Activated CD4-positive, alpha-beta T cell treated with anti-CD3 and anti-CD28 coated beads for 36 hours (primary cell): ENCODE measurements at places on chromosomes 16 and 17. TPM values are rescaled to one million over a fixed set of nuclear protein-coding genes. Genes with fewer than 3 reads are reported as not detected.

Gene ABCA10
- total RNA-seq, result 0.32 TPM

Gene KREMEN2
- not detected for total RNA-seq

Gene FN3K
- 2.1 TPM for total RNA-seq

Gene ADAT1
- total RNA-seq, result 55.7 TPM

Gene EVPL
- 0.04 TPM for total RNA-seq

Gene PDE6G
- total RNA-seq, result 2.5 TPM

Gene WNT9B
- total RNA-seq, result not detected

Gene KRT14
- not detected for total RNA-seq

Gene KRTAP4-1
- not detected for total RNA-seq

Gene ZNF19
- 2.9 TPM for total RNA-seq

Gene ITGAX
- total RNA-seq, result 6.6 TPM

Gene MYLK3
- total RNA-seq, result 0.05 TPM

Gene MT1F
- total RNA-seq, result 7.1 TPM

Gene DPEP3
- not detected for total RNA-seq

Gene GPR142
- not detected for total RNA-seq

Gene C1QTNF8
- not detected for total RNA-seq

Gene SNAI3
- 4.1 TPM for total RNA-seq

Gene C17orf100
- 1.6 TPM for total RNA-seq

DNA sequence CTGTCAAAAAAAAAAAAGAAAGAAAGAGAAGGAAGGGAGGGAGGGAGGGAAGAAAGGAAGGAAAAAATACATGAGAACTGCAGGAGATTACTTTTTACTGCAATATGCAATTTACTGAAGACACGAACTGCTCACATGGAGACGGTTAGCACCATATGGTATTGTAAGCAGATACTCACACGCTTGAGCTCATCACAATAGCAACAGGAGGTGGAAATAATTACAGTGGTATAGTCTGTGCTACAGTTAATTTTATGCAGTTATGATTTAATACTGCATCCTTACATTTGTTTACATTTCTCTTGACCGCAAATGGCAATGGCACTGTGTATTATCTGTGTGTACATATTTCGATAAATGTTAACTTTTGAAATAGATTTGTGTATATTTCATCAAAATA lies 21.4 kb upstream of the SLC46A1 start:
- DNase-seq, result no peak

DNA sequence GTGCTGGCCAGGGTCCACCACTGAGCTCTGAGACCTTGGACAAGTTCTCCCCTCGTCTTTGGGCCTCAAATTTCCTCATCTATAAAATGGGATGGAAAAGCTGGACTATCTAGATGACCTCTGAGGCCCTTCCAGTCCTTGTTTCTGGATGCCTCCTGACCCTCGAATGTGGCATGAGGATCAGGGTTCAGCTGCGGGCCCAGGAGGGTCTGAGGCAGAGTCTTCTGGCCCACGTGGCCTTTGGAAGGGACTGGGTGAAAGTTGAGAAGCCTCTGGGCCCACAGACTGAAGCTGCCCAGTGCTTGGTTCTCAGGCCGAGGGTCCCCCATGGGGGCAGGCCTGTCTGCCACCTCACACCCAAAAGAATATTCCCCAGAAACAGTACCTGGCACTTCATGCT lies 16.9 kb upstream of the MRPS23 start:
- no peak for DNase-seq

DNA sequence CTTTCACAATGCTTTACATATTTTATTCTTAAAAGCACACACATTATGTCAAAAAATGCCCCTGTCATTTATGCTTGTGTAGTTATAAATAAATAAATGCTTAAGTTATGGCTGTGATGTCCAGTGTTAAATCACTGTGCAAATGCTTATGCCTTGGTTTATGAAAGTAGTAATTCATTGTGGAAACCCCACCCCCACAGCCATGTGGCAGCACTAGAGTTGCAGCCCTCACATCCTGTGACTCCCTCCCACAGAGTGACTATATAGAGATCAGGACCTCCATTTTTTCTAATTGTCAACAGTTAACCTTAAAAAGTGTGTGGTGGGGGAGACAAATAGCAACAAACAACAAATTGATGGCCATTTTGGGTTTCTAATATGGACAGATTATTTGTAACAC lies 2.4 kb downstream of the SKAP1 start:
- DNase-seq, result peak; percentile 85

DNA sequence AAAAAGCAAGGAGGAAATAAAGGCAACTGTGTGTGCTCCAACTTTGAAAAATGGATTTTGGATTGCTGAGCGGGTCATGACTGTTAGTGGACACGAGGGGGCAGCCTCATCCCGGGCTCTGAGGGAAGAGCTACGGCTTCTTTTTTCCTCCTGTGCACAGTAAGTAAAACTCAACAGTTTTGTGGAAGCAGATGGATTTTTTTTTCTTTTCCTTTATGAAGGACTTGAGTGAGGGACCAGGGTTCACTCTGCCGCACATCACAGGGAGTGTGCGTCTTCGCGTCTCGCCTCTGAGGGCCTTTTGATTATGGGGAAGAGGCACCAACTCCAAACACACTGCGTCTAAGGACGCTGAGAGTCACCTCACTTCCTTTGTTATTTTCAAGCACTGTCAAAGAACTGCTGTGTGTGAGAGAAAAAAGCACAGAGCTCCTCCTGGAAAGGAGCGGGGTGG lies 80.3 kb upstream of the GOT2 start:
- DNase-seq, result peak; percentile 65

GRCh38 chr17:4340914-4341615 lies 25.4 kb downstream of the UBE2G1 start:
- no peak for DNase-seq

DNA sequence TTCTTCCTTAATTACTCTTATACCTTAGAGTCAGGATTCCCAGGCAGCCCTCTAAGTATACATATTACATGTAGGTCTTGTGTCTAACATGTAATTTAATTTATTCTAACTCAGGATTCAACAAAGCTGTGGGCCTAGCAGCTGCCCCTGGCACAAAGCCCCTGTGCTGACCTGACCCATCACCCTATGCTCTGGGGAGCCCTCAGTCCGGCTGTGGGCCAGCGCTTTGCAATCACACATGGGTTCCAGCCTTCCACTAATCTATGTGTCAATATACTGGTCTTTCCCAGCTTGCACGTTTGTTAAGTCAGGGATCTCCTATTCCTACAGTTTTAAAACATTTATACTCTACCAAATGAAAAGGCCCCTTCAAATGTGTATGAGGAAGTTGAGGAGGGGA lies 62.7 kb upstream of the SREBF1 start:
- DNase-seq, result no peak

- no peak for DNase-seq
Measured at GRCh38 chr17:80872501-80873306, 118.9 kb upstream of the CHMP6 start.

GRCh38 chr17:39235555-39236449 lies 10.1 kb upstream of the STAC2 start:
- peak; percentile 78 for DNase-seq

- no peak for DNase-seq
Measured at GRCh38 chr17:44693609-44694008, 4.0 kb upstream of the CCDC43 start.

DNA sequence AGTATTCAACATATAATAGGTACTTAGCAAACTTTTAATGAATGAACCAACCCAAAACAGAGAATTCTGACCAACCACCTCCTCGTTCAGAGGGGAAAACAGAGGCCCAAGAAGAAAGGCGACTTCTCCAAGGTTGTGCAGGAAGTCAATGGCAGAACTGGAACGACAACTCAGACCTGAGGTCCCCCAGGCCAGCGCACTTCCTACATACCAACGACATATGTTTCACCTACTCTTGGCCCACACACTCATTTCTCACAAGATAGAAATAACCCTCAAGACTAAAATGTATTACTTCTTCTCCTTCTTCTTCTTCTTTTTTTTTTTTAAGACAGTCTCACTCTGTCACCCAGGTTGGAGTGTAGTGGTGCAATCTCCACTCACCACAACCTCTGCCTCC lies 14.4 kb downstream of the CHCT1 start:
- DNase-seq, result no peak

- peak; percentile 86 for DNase-seq
Measured at GRCh38 chr17:78176548-78177025, 8.2 kb downstream of the SYNGR2 start.

- DNase-seq, result no peak
Measured at GRCh38 chr17:67017910-67018309, 26.4 kb upstream of the CACNG1 start.

GRCh38 chr17:27521281-27522027 lies 65.2 kb downstream of the KSR1 start:
- no peak for DNase-seq

GRCh38 chr16:10780628-10781027 lies 37.0 kb downstream of the NUBP1 start:
- DNase-seq, result no peak

DNA sequence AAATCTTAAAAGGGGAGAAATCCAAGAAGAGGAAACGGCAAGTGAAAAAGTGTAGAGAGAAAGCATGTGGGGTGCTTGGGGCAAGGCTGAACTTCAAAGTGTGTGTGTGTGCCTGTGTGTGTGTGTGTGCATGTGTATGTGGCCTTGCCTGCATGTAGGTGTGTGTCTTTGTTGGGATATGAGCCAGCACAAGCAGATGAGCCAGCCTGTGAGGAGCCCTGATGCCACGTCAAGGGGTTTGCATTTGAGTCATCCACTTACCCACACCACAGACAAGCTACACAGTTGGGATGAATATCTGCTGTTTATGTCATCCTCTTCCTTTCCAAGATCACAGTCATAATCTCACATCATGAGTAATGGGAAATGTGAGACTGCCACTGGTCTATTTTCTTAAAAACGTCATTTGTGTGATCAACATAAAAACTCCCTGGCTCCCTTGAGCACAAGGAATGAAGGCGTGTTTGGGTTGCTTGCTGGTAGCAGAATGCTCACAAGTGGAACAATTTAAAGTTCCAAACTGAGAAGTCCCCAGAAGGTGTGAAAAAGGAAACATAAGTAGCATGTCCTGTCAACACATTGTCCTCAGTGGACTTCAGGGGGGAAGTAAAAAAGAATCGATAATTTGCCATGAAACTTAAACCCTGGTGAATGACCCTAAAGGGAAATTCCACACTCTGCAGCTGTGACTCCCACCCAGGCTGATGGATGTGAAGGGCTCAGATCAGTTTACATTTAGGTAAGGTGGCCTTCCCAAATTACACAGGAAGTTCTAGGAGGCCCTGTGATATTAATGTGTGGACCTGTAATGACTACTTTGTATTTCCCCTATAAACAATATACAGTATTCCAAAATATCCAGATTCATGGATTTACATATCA lies 14.7 kb downstream of the KCTD19 start:
- DNase-seq, result peak; percentile 94

- DNase-seq, result peak; percentile 52
Measured at GRCh38 chr17:9644910-9645751, at the start of gene USP43. Gene USP43 (plus strand): TSS chr17:9645517. CDS start chr17:9645633, 116 bp downstream.

- no peak for DNase-seq
Measured at GRCh38 chr17:40962059-40962561, 4.6 kb downstream of the KRT39 start.

- peak; percentile 35 for DNase-seq
Measured at GRCh38 chr17:67449845-67450755, 73.0 kb downstream of the PITPNC1 start.

DNA sequence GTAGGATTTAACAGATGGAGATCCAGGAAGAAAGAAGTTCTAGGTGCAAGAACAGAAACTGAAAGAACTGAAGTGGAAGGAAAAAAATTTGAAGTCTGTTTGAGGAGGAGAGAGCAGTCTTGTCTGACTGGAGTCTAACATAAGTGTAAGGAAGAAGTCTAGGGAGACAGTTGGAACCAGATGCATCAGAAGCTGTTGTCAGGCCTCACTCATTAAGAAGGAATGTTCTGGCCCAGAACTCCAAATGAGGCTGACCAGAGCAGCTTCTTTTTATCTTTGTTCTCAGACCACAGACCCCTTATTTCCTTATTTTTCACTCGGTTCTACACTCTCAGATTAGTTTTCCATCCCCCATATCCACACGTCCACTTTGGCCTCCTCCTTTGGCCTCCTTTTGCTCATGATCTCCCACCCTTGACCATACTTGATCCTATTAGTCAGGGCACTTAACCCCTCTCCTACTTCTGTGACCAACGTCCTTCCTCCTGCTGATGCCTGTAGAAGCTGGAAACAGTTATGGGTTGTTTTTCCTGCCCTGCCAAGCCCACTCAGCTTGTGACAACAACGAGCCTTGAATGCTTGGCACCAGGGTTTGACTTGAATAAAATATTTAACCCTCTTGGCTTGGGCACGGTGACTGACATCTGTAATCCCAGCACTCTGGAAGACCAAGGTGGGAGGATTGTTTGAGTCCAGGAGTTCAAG lies 7.0 kb upstream of the MYH2 start:
- no peak for DNase-seq

GRCh38 chr17:50169881-50170459 lies 4.2 kb downstream of the SGCA start:
- DNase-seq, result no peak

- DNase-seq, result no peak
Measured at GRCh38 chr16:59848296-59848695, 1114.2 kb upstream of the GOT2 start.

- no peak for DNase-seq
Measured at GRCh38 chr16:1096169-1097082, at the start of gene C1QTNF8. Gene C1QTNF8 (minus strand): TSS chr16:1096244. CDS start chr16:1094922, 1,322 bp downstream.

DNA sequence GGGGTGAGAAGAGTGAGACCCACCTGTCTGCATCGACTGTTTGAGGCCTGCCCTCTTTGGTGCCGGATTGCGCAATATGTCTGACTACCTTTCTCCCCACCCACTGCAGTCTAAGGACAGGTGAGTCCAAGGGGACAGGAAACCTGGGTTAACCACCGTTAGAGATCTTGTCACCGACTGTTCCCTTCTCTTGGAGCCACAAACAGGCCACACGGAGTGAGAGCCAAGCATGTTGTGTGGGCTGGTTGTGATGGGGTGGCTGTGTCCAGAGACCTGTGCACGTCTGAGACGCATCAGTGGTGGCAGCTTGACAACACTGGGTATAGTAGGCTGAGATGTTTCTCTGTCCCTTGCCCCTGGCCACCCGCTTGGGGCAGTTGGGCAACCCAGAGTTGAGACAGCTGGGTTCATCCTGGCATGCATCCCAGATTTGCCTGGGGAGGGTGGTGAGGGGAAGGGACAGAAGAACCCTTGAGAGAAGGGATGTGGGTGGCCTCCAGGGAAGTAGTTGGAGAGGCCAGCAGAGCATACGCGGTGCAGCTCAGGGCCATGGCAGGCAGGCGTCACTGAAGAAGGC lies 21.4 kb downstream of the MPRIP start:
- no peak for DNase-seq

- DNase-seq, result peak; percentile 15
Measured at GRCh38 chr16:4110680-4111079, 5.6 kb downstream of the ADCY9 start.

DNA sequence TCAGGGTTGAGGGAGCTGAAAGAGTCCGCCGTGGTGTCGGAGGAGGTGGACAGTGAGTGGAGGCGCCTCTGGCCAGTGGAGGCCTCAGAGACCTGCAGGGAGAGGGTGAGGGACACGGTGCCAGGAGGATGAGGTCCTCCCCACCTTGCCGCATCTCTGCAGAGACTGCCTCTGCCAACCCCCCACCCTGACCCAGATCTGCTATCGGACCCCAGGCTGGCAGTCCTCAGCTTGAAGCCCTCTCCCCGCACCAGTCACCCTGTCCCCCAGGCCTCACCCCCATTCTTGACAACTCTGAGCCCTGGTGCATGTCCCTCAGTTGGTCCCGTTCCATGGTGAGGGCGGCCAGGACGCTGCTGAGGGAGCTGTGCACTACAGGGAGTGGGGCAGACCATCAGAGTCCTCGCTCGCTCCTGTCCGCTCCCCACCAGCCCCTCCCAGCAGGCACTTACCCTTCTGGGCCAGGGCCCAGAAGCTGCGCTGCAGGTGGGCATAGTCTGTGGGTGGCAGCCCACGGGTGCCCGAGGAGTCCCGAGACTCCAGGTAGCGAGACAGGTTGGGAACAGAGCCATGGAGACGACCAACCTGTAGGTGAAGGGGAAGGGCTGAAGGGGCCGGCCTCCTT lies 5.4 kb downstream of the OSBPL7 start:
- no peak for DNase-seq

- no peak for DNase-seq
Measured at GRCh38 chr17:41650794-41651624, 26.6 kb upstream of the KRT17 start.
